Activated T-cell treated with anti-CD3 and anti-CD28 coated beads, Interleukin-2, amount 50 U/mL, for 72 hours (primary cell): ENCODE measurements at places on chromosomes 3 and 15. TPM values are rescaled to one million over a fixed set of nuclear protein-coding genes. Genes with fewer than 3 reads are reported as not detected.

GRCh38 chr15:53434174-53434678 lies 325.2 kb downstream of the WDR72 start:
- no peaks in the 10 kb centered on the region for H3K4me1 ChIP-seq
- no peaks in the 10 kb centered on the region for H3K36me3 ChIP-seq
- H3K27me3 ChIP-seq: no peaks in the 10 kb centered on the region
- DNase-seq: no peak
- no peak overlapping the region for H3K27ac ChIP-seq
- no peak overlapping the region for H3K4me3 ChIP-seq

DNA sequence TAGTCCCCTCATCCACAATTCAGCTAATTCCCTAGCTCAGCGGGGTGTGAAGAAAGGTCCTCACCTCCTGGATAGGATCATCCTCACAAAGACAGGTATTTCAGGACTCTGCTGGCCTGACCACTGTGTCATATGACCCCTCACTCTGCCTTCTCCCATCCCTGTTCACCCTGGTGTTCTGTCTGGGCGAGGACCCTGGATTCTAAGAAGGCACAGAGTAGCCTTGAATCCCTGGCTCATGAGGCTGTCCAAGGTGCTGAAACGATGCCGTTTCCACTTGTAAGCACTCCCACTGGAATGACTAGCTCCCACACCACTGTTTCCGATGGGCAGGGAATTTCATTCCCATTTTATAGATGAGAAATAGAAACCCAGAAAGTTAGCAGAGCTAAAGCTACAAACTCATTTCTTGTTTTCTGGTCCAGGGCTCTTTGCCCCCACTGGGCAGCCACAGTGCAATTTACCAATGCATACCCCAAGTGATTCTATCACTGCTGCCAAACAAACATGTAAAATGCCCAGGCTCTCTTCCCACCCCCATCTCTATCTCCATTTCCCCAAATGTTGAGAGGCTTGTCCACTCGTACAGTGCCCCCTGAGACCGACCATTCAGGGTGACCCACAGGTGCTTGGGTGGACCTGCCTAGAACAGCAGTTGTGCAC lies 83.2 kb downstream of the RAB11A start:
- DNase-seq: no peak
- peaks cover 4% of the 10 kb centered on the region for H3K4me1 ChIP-seq
- H3K27ac ChIP-seq: no peak overlapping the region
- H3K36me3 ChIP-seq: no peaks in the 10 kb centered on the region

GRCh38 chr3:161894657-161895056 lies 398.0 kb downstream of the OTOL1 start:
- H3K27ac ChIP-seq: no peak overlapping the region
- no peak overlapping the region for H3K4me3 ChIP-seq
- H3K4me1 ChIP-seq: no peaks in the 10 kb centered on the region
- no peaks in the 10 kb centered on the region for H3K36me3 ChIP-seq
- DNase-seq: no peak
- H3K27me3 ChIP-seq: no peaks in the 10 kb centered on the region

DNA sequence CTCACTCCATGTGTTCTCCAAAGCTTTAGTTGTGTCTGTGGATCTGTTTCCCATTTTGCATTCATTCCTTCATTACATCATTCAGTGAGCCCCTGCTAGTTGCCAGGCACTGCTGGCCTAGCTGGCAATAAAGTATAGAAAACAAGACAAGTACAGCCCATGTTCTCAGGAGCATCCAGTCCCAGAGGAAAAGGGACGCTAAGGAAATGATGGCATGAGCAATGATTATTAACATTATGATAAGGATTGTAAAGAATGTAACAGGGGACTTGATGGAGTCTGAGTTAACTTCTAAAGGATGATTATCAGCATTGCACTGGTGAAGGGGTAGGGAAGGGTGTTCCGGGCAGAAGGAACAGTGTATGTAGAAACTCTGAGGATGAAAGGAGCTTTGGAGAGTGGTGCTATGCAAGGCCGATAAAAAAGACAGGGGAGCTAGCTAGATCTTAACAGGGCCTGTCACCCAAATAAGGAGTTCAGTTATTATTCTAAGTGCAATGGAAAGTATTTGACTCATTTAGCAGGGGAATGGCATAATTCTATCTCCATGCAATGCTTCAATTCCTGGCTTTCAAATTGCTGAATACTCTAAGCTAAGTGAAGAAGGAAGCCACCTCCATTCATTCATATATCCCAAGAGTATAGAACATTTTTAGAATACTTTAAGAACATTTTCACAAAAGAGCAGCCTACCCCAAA lies 258.2 kb upstream of the STT3B start:
- no peak overlapping the region for H3K4me3 ChIP-seq
- H3K4me1 ChIP-seq: peaks cover 16% of the 10 kb centered on the region
- no peaks in the 10 kb centered on the region for H3K36me3 ChIP-seq
- peaks cover 6% of the 10 kb centered on the region for H3K27me3 ChIP-seq

DNA sequence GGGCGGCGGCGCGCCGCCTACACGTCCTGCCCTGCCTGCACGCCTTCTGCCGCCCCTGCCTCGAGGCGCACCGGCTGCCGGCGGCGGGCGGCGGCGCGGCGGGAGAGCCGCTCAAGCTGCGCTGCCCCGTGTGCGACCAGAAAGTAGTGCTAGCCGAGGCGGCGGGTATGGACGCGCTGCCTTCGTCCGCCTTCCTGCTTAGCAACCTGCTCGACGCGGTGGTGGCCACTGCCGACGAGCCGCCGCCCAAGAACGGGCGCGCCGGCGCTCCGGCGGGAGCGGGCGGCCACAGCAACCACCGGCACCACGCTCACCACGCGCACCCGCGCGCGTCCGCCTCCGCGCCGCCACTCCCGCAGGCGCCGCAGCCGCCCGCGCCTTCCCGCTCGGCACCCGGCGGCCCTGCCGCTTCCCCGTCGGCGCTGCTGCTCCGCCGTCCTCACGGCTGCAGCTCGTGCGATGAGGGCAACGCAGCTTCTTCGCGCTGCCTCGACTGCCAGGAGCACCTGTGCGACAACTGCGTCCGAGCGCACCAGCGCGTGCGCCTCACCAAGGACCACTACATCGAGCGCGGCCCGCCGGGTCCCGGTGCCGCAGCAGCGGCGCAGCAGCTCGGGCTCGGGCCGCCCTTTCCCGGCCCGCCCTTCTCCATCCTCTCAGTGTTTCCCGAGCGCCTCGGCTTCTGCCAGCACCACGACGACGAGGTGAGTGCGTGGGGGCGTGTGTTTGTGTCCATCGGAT lies 602 bp downstream of the TRIM71 start:
- peaks cover 42% of the 10 kb centered on the region for H3K27me3 ChIP-seq
- DNase-seq: peak; percentile 20
- H3K36me3 ChIP-seq: no peaks in the 10 kb centered on the region
- peak overlapping the region; percentile 85 for H3K4me3 ChIP-seq
- no peak overlapping the region for H3K27ac ChIP-seq

DNA sequence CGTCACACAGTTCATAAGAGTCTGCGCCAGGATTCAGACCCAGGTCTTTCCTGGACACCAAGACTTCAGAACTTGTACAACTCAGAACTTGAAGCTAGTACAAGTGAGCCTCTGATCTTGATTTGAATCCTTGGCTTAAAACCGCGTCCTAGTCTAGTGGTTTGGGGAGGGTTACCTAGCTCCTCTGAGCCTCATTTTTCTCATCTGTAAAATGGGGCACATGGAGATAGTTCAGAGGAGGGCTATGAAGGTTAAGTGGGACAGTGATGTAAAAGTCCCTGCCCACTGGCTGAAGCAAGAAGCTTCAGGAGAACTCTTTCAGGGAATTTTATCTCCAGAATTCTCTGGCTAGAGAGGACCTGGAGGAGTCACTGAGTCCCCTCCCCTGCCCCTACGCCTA lies 48.7 kb upstream of the LCTL start:
- no peak for DNase-seq
- H3K27me3 ChIP-seq: no peaks in the 10 kb centered on the region
- H3K36me3 ChIP-seq: no peaks in the 10 kb centered on the region
- no peak overlapping the region for H3K4me3 ChIP-seq
- no peak overlapping the region for H3K27ac ChIP-seq

Gene KBTBD8
- 20.4 TPM for total RNA-seq

DNA sequence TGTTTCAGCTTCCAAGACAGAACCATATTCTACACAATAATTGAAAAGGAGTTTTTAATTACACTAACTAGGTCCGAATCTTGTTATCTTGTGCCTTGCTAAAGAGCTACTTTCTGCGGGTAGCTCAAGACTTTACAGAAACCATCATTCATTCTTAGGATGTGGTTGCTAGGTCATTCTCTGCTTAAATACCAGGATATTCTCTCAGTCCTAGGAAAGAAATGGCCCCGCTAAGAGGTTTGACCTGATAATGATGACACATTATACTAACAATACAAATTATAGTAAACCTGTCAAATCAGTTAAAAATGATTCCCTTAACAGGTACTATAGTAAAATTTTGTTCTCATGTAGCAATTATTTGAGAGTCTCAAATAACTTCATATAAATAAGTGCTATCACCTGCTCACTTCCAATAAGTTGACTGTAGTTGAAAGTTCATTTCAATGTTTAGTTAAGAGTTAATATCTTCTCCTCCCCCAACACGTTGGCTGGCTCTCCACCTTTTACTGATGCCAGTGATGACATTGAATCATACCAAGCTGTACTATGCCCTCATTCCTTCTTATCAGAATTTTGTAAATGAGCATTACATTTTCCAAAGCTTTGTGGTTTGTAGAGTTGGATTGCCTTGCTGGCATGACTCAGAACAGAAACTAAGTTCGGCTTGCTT lies 3.6 kb upstream of the C3orf85 start:
- no peak overlapping the region for H3K27ac ChIP-seq
- DNase-seq: no peak
- H3K36me3 ChIP-seq: no peaks in the 10 kb centered on the region
- H3K27me3 ChIP-seq: peaks cover 6% of the 10 kb centered on the region
- no peak overlapping the region for H3K4me3 ChIP-seq

DNA sequence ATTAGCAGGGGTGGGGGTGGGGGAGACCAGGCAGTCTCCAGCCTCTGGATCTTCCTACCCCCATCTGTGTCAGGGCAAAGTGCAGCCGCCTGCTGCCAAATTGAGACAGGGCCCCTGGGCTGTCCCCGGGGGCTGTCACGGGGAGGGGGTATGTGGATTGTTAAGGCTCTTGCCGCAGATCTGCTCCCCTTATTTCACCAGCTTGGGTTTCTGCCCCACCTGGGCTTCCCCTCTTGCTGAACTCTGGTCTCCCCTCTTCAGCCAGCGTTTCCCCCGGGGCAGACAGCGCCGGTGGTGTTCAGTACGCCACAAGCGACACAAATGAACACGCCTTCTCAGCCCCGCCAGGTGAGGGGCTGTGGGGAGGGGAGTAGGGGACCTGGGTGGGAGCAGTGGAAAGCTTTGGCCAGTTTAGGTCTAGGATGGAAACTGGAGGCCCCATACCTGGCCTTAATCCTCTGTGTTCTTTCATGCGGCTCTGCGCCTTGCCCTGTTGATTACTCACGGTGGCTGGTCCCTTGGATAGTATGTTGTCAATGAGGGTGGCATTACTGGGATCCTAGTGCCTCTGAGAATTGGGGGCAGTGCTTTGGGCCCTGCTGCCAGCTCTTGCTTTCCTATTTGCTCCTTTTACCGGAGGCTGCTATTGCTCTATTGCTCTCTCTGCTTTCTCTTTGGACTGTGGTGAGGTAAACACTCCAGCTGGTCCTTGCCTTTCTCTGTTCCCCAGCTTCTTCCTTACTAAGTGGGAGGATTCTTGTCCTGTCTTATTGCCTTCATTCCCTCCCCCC lies 1.7 kb downstream of the EIF4G1 start:
- no peaks in the 10 kb centered on the region for H3K27me3 ChIP-seq
- peak overlapping the region; percentile 63 for H3K27ac ChIP-seq
- H3K4me1 ChIP-seq: peaks cover 47% of the 10 kb centered on the region
- DNase-seq: no peak
- H3K4me3 ChIP-seq: peak overlapping the region; percentile 80

DNA sequence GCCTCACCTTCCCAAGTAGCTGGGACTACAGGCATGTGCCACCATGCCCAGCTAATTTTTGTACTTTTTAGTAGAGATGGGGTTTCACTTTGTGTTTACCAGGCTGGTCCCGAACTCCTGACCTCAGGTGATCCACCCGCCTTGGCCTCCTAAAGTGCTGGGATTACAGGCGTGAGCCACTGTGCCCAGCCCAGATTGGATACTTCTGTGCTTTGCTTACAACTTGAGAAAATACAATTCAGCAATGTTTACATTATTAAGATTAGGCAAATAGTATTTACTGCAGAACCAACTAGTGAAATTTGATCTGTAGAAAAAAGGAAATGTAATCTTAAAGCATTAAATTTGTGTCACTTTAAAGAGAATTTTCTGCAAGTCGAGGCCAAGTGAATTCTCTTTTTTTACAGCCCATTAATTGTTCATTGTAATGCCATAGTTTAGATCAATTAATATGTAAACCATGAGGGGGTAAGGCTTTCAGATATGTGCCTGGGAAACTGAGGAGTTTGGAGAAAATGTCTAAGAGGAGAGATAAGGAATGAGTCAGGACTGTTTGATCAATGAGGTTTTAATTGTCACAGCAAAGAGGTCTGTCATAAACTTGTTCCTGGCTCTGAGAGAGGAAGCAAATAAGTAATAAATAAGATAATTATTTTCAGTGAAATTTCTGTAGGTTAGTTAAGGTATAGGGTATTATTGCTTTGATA lies 15.3 kb downstream of the PYDC2 start:
- no peaks in the 10 kb centered on the region for H3K36me3 ChIP-seq
- no peak overlapping the region for H3K4me3 ChIP-seq
- no peak for DNase-seq

GRCh38 chr3:60953351-60953750 lies 297.9 kb downstream of the FHIT start:
- no peaks in the 10 kb centered on the region for H3K4me1 ChIP-seq
- DNase-seq: no peak
- H3K36me3 ChIP-seq: peaks cover 2% of the 10 kb centered on the region

DNA sequence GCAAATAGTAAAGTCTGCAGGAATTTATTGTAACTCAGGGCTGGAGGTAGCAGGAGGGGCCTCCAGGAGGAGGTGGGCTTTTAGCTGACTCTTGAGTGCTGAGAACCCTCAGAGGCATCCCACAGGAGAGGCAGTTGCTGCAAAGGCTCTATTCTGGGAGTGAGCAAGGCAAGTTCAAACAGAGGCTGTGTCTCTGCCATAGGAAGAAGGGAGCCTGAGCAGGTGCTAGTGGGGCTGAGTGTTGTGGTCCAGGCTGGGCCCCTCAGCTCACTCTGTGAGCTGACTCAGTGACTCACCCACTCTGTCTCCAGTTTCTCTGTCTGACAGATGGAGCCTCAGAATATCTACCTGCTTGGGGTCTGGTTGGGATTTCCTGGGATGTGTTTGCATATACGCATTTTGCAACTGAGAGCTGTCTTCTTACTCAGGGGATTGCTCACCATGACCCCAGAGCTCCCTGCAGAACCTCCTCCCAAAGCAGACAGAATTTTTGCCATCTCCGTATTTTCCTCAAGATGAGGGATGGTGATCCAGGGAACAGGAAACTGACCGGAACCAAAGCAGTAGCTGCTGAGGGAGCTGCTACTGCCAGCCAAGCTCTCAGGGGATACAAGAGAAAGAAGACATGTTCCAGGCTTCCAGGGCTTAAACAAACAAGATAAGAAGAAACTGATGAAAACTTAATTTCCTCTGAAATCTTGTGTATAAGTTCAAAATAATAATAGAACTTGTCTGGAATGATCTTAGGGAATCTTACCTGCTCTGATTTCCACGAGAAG lies 13.6 kb upstream of the NOX5 start:
- H3K36me3 ChIP-seq: peaks cover 4% of the 10 kb centered on the region
- no peak overlapping the region for H3K4me3 ChIP-seq
- no peaks in the 10 kb centered on the region for H3K4me1 ChIP-seq
- no peak overlapping the region for H3K27ac ChIP-seq

Gene GCNT3
- total RNA-seq: not detected

Gene IL17RC
- total RNA-seq: 0.93 TPM

GRCh38 chr3:137105277-137105977 lies 147.6 kb downstream of the IL20RB start:
- H3K36me3 ChIP-seq: no peaks in the 10 kb centered on the region
- DNase-seq: no peak
- no peak overlapping the region for H3K27ac ChIP-seq
- peaks cover 22% of the 10 kb centered on the region for H3K27me3 ChIP-seq
- no peak overlapping the region for H3K4me3 ChIP-seq
